ENCODE measurements at places on chromosomes 11 and 22.

DNA sequence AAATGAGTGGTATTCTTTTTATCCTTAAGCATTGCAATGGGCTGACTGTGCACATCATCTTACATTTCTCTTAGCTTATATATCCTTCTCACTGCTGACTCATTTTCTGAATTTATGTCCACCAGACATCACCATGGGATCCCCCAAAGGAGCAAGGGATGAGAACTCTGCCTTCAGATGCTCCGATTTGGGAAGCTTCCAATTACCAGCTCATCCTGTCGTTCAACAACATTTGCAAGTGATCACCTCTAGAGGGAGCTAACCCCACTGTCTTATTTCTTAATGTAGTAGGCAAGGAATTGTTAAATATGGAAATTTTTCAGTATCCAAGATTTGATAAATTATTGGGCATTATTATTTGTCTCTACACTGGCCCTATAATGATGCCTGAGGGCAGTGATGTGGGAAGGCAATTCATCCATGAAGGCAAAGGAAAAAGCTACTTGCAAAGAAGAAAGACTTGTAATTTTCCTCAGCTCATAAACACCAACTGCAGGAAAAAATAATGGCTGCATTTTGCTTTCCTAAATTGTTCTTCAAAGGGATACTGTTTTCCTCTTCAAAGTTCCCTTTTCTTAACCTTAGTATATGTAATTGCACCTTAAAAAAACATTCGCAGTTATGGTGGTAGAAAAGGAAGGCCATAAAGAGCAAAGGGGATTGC lies 102.4 kb upstream of the FSHB start:
- DNase-seq = no peak

DNA sequence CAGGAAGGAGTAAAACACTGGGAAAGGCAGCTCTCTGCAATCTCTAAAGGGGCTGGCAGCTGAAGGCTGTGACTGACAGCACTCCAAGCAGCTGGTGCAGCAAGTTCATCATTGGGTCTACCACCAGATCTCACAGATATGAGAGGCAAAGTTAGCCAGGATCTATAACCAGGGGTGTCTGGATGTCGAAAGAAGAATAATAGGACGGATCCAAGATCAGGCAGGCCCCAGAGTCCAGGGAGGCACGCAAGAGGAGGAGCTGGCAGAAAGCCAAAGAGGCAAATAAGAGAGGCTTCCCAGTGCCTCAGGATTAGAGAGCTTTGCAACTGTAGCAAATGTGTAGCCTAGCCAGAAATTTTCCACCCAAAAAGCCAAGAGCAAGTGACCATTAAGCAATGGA lies 77.1 kb downstream of the RBMXL2 start:
- no peak for DNase-seq

DNA sequence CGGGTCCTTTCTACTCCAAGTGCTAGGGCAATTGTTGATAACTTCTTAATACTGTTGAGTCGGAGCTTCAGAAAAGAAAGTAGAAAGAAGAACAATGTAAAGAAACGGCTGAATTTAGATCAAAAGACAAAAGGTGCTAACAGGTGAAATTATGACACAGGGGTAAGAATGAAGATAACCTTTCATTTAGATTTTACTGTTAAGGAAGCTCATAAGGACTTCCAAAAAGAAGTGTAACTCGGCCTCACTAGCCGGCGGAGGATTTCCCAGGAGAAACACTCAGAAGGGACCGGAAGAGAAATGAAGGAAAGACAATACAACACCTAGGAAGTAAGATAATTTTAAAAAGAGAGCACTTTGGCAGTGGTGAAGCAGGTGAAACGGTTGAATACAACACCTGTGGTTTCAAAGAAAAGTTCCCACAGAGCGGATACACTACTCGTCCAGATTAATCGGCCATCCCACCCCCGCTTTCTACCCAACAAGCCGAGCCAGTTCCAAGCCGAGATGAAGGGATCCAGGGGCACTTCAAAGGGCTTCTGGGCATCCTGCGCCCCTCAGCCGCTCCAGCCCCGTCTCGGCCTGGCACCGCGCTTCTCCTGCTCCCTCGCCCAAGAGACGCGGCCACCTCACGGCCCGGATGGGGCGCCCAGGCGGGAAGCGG lies 737 bp downstream of the PPP2R1B start:
- DNase-seq = no peak

DNA sequence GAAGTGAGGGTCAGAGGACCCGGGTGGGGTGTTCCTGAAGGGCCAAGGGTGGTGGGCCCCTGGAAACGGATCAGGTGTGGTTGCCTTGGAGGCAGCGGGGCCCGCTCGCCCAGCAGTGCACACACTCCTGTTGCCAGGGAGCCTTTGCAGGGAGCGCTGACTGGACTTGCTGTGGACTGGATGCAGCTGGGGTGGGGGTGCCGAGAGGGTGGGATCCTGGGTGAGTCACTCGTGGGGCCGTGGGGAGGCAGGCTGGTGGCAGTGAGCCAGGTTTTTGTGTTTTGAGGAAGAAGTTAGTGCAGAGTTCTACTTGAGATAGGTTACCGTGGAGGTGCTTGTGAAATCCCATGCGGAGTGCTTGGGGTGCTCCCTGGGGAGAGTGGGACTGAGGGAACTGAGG lies 1.3 kb downstream of the MRPL23 start:
- no peak for DNase-seq

DNA sequence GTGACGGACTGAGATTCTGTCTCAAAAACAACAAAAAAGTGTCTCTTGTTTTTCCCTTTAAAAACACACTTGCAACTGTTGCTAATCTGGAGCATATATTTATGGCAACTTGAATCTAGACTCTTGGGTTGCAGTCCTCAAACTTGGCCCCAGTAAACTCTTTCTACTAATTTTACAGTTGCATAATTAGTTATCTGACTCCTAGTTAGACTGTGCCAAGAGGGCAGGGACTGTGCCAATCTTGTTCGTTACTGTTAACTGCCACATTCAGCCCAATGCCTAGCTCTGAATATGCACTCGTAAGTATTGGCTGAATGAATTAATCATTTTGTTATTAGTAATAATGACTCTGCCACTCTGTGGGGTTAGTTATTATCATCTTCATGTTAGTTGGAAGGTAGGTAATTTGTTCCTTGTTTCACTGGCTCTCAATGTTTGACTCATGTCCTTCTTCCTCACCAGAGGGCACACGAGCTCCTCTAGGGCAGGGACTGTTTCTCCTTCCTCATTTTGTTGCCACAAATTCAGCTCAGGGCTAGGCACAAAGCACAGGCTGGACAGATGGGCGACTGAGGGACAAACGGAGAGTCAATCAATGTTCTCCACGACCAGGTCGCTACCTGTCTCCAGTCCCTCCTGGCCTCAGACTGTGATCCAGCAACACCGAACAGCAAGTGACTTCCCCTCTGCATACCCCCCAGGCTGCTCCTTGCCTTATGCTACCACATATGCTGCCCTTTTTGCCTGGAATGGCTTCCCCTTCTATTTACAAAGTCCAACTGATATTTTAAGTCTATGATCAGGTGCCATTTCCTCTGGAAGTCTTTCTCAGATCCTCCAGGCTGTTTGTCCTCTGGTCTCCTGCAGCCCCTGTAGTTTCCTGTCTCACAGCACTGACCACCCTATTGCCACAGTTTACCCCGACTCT lies 9.0 kb downstream of the CLPB start:
- DNase-seq = no peak

All from activated naive CD4-positive, alpha-beta T cell treated with anti-CD3 and anti-CD28 coated beads, Interleukin-2, amount 10 ng/mL, durations not matched to agents 7 days and 5 days (primary cell).